ENCODE measurements at places on chromosomes 6 and 20. TPM values are rescaled to one million over a fixed set of nuclear protein-coding genes. Genes with fewer than 3 reads are reported as not detected.

KCNK15 gene
- 0.62 TPM for total RNA-seq

OSBPL2 gene
- total RNA-seq: 17.8 TPM

CAPN11 gene
- not detected for total RNA-seq

PMEPA1 gene
- total RNA-seq: 372 TPM

BPIFA1 gene
- total RNA-seq: not detected

SLC22A16 gene
- not detected for total RNA-seq

TUBB gene
- 952 TPM for total RNA-seq

TBPL1 gene
- 27.4 TPM for total RNA-seq

DEFB115 gene
- not detected for total RNA-seq

ASIP gene
- total RNA-seq: not detected

PPP1R16B gene
- total RNA-seq: 0.14 TPM

DEFB129 gene
- not detected for total RNA-seq

Data from A549 treated with CpdA at 1 μM for 4 hours (cell line).